SHP77 treated with DMSO at 0.1 percent for 48 hours (cell line): ENCODE measurements at places on chromosomes 7 and 10.

- DNase-seq, result no peak
These were observed 44.3 kb downstream of the PRR15 start for GRCh38 chr7:29607889-29608288.

GRCh38 chr7:75604408-75604807, 112.3 kb downstream of the SPDYE5 start:
- no peak for DNase-seq

- DNase-seq, result peak; percentile 62
These were observed 6.5 kb upstream of the DENND2A start for GRCh38 chr7:140646931-140647647.

DNA sequence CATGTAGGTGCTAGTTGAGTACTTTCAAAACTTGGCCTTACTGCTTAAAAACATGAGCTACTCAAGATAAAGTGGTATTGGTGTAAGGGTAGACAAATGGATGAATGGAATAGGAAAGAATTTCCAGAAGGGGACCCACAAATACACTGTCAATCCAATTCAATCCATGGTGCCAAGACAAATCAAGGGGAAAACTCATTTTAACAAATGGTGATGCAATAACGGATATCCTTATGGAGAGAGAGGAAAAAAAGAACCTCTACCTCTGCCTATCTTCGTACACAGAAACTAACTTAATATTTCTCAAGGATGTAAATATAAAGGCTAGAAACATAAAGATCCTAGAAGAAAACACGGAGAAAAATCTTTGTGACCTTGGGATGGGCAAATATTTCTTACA, 123.8 kb upstream of the RSU1 start:
- DNase-seq, result no peak

DNA sequence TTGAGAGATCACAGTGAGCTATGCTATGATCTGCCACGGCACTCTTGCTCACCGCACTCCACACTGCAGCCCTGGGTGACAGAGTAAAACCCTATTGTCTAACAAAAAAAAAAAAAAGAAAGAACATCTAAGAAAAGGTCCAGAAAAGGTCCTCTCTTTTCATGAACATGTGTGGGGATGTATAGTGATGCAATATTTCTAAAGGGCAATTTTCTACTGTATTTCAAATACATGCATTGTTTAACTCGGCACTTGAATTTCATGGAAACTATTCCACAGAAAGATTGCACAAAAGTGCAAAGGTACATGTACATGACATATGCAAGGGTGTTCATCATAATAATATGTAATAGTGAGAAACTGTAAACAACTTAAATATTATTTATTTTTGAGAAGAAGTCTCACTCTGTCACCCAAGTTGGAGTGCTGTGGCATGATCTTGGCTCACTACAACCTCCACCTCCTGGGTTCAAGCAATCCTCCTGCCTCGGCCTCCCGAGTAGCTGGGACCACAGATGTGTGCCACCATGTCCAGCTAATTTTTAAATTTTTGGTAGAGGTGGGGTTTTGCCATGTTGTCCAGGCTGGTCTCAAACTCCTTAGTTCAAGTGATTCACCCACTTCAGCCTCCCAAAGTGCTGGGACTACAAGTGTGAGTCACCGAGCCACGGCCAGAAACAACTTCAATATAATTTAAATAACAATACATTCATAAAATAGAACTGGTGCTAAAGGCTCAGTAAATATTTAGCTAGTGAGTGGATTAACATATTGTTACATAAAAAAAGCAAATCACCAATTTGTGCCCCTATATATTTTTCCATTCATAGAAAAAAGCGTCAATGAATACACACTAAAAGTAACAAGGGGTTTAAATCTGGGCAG, 1.3 kb upstream of the PPRC1 start:
- no peak for DNase-seq

DNA sequence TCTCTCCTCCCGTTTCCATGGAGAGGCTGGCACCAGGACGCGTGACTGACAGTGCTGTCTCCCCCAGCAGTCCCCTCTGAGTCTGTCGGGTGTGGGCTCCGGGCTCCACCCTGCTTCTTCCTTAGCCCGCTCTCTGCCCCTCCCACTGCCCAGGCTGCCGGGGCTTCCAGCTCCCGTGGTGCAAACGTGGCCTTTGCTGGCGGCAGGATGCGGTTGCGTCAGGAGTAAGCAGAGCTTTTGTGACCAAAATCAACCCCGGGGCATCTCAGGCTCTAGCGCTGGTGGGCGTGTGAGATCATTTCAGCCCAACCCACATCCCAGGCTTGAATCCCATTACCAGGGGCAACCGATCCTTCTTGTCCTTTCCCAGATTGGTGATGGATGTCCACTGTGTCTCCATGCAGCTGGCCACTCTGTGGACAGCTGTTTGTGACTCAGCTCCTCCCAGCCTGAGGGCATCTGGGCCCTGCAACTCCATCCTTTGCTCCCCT, 28.2 kb downstream of the PTPRE start:
- no peak for DNase-seq

DNA sequence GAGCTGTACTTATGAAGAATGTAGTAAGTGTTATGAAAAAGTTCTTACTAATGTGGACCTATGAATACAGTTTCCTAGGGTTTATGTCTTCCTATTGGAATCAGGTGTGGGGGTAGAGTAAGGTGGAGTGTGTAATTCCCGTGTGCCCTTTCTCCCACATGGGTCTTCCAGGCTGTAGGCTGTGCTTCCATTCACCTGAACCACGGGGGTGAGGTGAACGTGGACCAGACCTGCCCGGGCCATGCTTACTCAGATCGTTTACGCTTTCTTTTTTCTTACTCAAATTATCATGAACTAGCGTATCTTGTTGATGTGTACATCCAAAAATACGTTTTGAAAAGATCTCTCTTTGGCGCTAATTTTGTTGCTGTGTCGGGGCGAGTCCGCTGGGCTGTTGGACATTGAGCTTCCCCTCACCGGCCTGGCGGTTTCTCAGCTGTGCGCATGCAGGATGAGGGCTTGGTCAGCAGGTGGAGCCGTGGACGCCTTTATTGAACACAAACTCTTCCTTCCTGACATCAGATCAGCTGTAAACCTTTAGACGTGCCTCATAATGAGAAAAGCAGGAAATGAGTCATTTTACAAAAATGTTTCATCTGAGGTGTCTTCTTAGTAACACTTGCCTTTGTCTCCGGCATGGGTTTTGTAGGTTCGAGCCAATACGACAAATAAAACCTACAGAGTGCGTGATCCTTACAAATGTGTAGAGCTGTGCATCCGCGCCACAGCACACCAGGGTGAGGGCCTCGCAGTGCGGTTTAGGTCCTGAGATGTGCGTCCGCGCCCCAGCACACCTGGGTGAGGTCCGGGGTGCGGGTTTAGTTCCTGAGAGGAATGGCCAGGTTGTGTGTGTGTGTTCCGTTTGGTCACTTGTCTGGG, 53.8 kb downstream of the WDR37 start:
- DNase-seq, result peak; percentile 48

DNA sequence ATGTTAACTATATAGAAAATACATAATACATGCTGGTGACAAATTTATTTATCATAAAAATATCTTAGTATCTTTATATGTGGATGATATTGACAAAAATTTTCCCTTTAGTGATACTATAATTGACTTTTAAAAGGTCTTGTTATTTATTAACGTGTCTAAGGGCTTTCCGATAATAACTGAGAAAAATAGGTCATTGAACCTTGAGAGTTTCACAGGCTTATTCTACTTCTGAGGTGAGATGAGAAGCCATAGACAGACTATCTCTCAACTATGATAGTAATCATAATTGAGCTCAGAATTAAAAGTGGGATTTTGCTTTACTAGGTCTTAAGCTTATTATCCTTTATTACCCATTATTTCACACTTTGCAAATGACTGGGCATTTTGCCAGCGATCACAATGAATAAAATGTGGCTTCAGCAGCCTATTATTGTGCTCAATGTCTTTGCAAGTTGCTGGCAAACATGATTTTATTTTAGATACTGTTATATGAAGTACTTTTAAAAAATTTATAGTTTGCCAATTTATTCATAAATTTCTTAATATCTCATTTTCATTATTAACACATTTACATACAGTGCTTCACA, 574.5 kb downstream of the ZWINT start:
- no peak for DNase-seq

DNA sequence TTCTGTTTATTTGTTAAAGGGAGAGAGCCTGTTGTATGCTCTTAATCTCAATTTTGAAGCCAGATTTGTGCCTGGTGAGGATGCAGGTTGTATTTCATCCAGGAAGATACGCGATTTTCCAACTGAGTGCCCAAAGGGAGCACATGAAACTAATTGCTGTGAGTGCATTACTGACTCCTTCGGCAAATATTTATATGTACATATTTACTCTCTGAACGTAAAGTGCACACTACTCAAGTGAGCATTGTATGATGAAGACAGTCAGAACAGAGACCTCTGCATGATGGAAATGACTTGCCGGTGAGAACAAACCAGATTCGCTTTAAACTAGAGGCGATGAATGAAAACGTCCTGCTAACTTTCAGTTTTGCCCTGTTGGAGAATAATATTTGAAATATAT, 130.1 kb downstream of the MALRD1 start:
- DNase-seq, result no peak

- no peak for DNase-seq
These were observed 32.0 kb downstream of the ADAP1 start for GRCh38 chr7:922334-923107.

GRCh38 chr10:52755297-52756062, 17.1 kb downstream of the MBL2 start:
- DNase-seq, result no peak

DNA sequence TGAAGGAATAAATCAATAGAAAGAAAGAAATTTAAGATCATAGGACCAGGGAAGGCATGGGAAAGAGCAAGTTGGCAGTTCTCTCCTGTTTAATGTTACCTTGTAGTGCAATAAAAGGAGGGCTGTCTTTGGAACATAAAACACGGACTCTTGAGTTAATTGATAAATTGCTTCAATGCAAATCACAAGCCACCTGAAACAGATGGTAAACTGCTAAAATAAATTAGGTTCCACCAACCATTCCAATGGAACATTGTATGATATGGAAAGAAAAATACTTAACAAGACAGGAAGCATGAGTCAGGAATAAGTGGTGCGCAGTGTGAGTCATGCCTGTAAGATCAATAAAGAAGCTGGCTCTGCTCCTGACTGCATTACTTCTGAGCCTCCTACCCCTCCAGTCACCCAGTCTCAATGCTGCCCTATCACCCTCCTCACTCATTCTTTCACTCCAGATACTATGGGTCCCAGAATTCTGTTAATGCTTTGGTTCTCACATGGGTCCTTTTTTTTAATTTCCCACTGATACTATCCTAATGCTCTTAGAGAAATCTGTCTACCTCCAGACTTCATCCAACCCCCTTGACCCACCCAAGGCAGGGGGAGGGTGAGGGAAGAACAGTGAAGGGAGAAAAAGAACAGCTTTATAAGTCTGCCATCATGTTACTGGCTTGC, 78.9 kb downstream of the LRRC17 start:
- DNase-seq, result no peak

GRCh38 chr7:25839084-25839769, 312.8 kb upstream of the NFE2L3 start:
- DNase-seq, result peak; percentile 12

DNA sequence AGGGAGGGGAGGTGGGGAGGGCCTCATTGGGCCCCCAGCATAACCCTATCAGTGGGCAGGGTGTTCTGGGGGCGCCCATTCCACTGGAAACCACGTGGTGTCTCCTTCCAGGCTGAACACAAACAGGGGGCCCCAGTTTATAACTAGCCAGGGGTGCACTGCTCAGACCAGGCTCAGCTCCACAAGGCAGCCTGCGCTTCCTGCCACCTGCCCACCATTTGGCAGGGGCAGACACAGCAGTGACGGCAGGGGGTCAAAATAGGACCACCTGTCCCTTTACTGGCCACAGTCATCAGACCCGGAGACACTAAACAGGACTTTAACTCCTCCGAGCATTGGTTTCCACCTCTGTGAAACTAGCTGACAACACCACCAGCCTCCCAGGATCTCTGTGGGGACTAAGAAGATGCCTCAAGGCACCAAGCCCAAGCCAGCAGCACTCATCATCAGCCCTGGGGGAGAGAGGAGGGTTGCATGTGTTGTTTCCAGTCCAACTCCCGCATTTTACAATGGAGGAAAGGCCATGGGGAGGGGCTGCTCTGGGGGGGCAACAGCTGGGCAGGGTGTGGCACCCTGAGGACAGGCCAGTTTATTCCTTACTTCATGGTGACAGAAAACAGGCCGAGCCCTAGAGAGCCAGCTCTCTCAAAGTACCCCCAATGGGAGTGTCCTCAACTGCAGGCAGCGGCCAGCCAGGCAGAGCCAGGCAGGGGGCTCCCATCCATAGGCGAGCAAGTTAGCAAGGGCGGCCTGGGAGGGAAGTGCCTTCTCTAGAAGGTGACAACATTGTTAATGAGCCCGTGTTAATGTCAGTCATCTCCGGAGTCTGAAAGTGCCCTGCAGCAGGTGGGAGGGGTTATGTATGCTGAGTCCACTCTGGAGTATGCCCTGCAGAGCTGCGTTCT, 127.6 kb downstream of the TNS3 start:
- peak; percentile 24 for DNase-seq

DNA sequence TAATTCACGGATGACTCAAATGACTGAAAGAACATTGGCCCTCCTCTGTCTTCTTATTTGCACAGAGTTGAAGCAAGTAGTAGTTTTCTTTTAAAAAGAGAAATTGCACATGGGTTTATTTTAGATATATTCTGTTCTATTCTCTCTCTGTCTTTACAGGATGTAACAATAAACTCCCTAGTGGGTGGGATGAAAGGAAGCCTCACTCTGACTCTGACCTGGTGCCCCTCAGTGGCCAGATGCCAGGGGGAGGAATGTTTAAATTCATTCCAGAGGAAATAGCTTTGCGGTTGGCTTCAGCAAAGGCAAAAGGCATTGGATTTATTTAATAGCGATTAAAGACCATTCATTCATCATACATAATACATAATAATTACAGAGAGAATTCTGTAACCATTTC, 156.4 kb upstream of the MTPN start:
- no peak for DNase-seq

- DNase-seq, result no peak
These were observed 243.0 kb downstream of the POLR1F start for GRCh38 chr7:19465861-19466260.

DNA sequence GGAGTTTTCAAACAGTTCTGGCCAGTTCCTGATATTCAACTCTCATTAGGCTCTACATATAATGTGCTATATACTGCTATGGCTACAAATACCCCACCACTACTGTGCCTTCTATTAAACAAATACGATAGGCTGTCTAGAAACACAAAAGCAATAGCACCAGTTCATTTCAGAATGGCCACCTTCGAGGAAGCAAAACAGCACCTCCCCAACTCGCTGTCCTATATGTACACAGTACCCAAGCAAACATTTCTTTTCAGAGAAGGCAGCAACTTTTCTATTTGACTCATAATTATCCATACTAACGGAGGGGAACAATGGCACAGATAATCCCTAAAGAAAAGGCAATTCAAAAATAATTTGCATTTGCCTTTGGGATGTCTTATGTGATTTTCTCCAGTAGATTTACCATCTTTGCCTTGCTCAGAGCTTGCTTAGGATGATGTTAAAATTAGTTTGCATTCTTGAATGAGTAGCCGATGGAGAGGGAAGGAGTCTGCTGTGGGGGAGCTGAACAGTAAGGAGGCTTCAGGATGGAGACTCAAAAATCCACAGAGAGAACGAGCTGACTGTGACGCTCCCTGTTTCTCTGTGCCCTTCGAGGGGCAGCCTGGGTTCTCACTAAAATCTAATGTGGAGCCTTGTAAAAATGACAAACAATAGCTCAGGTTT, 218.7 kb downstream of the FANK1 start:
- DNase-seq, result no peak

- no peak for DNase-seq
These were observed 139.2 kb downstream of the RAMP3 start for GRCh38 chr7:45296748-45297147.
